ENCODE measurements at places on chromosomes 1 and 21.
A peak's percentile ranks its signal among the peaks of the same experiment; 100 is the strongest.

DNA sequence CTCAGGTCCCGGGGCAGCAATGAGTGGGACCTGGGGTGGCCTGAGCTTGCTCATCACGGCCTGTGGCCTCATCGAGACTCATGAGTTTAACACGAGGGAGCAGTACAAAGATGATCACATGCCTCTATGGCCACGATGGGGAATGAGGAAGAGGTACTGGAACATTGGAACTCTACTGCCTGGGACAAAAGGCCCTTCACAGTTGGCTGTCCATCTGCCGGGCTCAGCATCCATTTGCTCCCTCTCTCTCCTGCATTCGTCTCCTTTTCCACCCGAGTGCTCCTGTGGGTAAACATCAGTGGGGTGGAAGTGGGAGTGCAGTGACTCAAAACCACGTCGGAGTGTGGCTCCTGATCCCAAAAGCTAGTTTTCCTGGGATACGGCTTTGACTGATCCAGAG lies 124.9 kb downstream of the KAZN start:
- H3K27me3 ChIP-seq = peaks cover 4% of the 10 kb centered on the region
- peaks cover 12% of the 10 kb centered on the region for H3K4me1 ChIP-seq
- no peak overlapping the region for H3K27ac ChIP-seq
- H3K4me3 ChIP-seq = no peak overlapping the region

DNA sequence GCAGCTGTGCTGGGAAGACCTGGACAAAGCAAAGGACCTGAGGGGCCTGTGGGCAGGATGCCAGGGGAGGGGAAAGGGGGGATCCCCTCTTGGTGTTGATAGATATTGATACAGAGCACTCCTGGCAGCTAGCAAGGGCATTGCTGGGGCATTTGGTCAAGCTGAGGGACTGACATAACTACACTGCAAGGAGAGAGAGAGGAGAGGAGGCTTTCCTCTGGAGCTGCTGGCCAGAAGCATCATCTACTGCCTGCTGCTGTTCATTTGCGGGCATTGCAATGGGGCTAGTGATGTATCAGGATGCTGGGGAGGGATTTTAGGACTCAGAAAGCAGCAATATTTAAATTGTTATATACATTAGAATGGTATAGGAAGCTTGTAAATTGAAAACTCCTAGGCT lies 142.0 kb downstream of the ZNF648 start:
- DNase-seq = no peak
- H3K4me1 ChIP-seq = no peaks in the 10 kb centered on the region
- no peaks in the 10 kb centered on the region for H3K36me3 ChIP-seq
- peaks cover 6% of the 10 kb centered on the region for H3K27me3 ChIP-seq
- H3K27ac ChIP-seq = no peak overlapping the region
- H3K4me3 ChIP-seq = no peak overlapping the region

- no peak overlapping the region for H3K27ac ChIP-seq
- DNase-seq = no peak
- no peaks in the 10 kb centered on the region for H3K27me3 ChIP-seq
These were observed 23.0 kb downstream of the GIPC2 start for GRCh38 chr1:78068681-78069283.

- no peaks in the 10 kb centered on the region for H3K27me3 ChIP-seq
- H3K4me3 ChIP-seq = peak overlapping the region; percentile 69
- no peak for DNase-seq
- H3K27ac ChIP-seq = peak overlapping the region; percentile 93
- H3K36me3 ChIP-seq = peaks cover 44% of the 10 kb centered on the region
These were observed 19.0 kb downstream of the BCAR3 start for GRCh38 chr1:93662481-93663207.

- H3K4me1 ChIP-seq = peaks cover 12% of the 10 kb centered on the region
- H3K4me3 ChIP-seq = no peak overlapping the region
- H3K27ac ChIP-seq = no peak overlapping the region
These were observed 1.6 kb downstream of the CSF3R start for GRCh38 chr1:36481091-36481490.

DNA sequence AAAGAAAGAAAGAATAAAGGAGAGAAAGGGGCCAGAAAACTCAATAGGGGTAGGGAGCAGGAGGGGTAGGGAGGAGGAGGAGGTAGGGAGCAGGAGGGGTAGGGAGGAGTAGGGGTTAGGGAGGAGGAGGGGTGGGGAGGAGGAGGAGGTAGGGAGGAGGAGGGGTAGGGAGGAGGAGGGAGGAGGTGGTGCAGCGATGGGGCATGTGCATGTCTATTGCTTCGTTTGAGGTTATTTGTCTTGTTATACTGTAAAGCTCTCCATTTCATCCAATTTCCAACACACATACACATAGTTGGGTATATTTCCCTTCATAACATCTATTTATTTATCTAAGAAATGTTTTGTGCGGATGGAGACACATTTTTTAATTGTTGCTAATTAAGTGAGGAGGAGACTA lies 19.7 kb downstream of the RGS1 start:
- H3K4me3 ChIP-seq = no peak overlapping the region
- no peaks in the 10 kb centered on the region for H3K27me3 ChIP-seq
- H3K4me1 ChIP-seq = peaks cover 11% of the 10 kb centered on the region
